Cardiac muscle cell (in vitro differentiated cells and primary cell): ENCODE measurements at places on chromosomes 3 and 15. TPM values are rescaled to one million over a fixed set of nuclear protein-coding genes. Genes with fewer than 3 reads are reported as not detected.

- H3K36me3 ChIP-seq: no peaks in the 10 kb centered on the region
- H3K4me3 ChIP-seq: no peak overlapping the region
- DNase-seq: no peak
- no peak overlapping the region for H3K27ac ChIP-seq
These were observed 220.2 kb downstream of the SHQ1 start for GRCh38 chr3:72628065-72628464.

- H3K36me3 ChIP-seq: no peaks in the 10 kb centered on the region
- no peak overlapping the region for H3K27ac ChIP-seq
- H3K4me1 ChIP-seq: peaks cover 23% of the 10 kb centered on the region
- no peaks in the 10 kb centered on the region for H3K27me3 ChIP-seq
- no peak for DNase-seq
These were observed 46.8 kb downstream of the MYO5A start for GRCh38 chr15:52481915-52482314.

- no peak overlapping the region for H3K4me3 ChIP-seq
- no peaks in the 10 kb centered on the region for H3K36me3 ChIP-seq
- no peaks in the 10 kb centered on the region for H3K4me1 ChIP-seq
- DNase-seq: no peak
- H3K27me3 ChIP-seq: no peaks in the 10 kb centered on the region
- no peak overlapping the region for H3K27ac ChIP-seq
These were observed 59.6 kb downstream of the BDH1 start for GRCh38 chr3:197495999-197496745.

GRCh38 chr3:98735761-98736269, 27.3 kb upstream of the ST3GAL6 start:
- DNase-seq: no peak
- H3K4me1 ChIP-seq: peaks cover 32% of the 10 kb centered on the region
- peak overlapping the region; percentile 76 for H3K4me3 ChIP-seq
- H3K27me3 ChIP-seq: no peaks in the 10 kb centered on the region
- H3K36me3 ChIP-seq: no peaks in the 10 kb centered on the region
- no peak overlapping the region for H3K27ac ChIP-seq

GRCh38 chr3:6281662-6282061, 579.3 kb upstream of the GRM7 start:
- H3K36me3 ChIP-seq: no peaks in the 10 kb centered on the region
- DNase-seq: no peak
- H3K27me3 ChIP-seq: no peaks in the 10 kb centered on the region
- no peak overlapping the region for H3K27ac ChIP-seq
- no peak overlapping the region for H3K4me3 ChIP-seq

DNA sequence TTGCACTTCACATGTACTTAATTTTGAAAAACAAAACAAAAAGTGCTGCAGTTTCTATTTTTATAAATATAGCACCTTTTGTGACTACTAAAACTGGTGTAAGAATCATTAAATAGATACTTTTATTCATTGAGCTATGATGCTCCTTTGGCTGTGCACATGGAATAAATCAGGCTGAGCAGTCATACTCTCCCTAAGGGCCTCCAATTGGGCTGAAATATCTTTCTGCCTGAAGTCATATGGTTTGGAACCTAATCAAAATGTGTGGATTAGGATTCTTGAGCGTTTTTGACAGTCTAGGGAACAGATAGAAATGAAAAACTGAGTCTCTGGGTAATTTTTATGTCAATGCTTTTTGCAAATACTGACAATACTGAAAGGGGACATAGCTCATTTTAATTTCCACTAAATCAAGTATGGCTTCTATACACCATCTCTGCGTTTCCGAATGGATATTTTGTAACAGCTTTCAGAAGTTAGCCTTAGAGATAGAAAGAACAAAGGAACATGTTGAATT, 392.2 kb upstream of the ROBO1 start:
- no peaks in the 10 kb centered on the region for H3K36me3 ChIP-seq
- no peaks in the 10 kb centered on the region for H3K4me1 ChIP-seq
- H3K27me3 ChIP-seq: no peaks in the 10 kb centered on the region
- no peak overlapping the region for H3K4me3 ChIP-seq
- no peak overlapping the region for H3K27ac ChIP-seq

DNA sequence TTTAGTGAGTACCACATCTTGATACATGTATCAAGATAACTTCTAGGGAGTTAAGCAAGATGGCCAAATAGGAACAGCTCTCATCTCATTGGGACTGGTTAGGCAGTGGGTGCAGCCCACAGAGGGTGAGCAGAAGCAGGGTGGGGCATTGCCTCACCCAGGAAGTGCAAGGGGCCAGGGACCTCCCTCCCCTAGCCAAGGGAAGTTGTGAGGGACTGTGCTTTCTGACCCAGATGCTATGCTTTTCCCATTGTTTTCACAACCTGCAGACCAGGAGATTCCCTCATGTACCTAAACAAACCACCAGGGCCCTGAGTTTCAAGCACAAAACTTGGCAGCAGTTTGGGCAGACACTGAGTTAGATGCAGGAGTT, 665.0 kb upstream of the CBLB start:
- no peaks in the 10 kb centered on the region for H3K36me3 ChIP-seq
- H3K4me1 ChIP-seq: no peaks in the 10 kb centered on the region
- no peak overlapping the region for H3K4me3 ChIP-seq
- H3K27ac ChIP-seq: no peak overlapping the region
- no peak for DNase-seq

DNA sequence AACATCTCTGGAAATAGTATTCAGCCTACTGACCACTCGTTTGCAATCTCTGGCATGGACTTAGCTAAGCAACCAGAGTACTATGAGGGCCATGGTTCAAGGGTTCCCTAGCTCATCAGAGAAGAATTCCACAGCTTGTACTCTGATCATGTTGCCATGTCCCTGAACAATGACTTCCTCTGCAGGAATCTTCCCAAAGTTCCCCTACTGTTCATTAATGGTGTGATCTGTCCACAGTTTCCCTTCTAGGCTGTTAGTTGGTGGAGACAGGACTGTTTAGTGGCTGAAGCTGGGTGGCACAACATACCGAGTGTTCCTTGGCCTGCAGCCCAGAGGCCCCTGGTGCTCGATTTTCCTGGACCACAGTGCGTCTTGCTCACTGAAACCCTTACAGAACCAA, 44.4 kb upstream of the GALNT15 start:
- DNase-seq: peak; percentile 58
- H3K36me3 ChIP-seq: no peaks in the 10 kb centered on the region
- H3K27me3 ChIP-seq: no peaks in the 10 kb centered on the region
- no peak overlapping the region for H3K27ac ChIP-seq
- H3K4me3 ChIP-seq: no peak overlapping the region
- no peaks in the 10 kb centered on the region for H3K4me1 ChIP-seq

GRCh38 chr15:80730387-80730786, 35.3 kb downstream of the ABHD17C start:
- no peak for DNase-seq
- no peaks in the 10 kb centered on the region for H3K27me3 ChIP-seq
- H3K27ac ChIP-seq: no peak overlapping the region

GRCh38 chr3:172227340-172228035, 188.1 kb downstream of the FNDC3B start:
- peaks cover 18% of the 10 kb centered on the region for H3K4me1 ChIP-seq
- peaks cover 5% of the 10 kb centered on the region for H3K36me3 ChIP-seq
- H3K27me3 ChIP-seq: no peaks in the 10 kb centered on the region
- no peak overlapping the region for H3K4me3 ChIP-seq
- no peak for DNase-seq

GRCh38 chr15:79948761-79949160, 22.2 kb downstream of the BCL2A1 start:
- no peak for DNase-seq
- H3K4me3 ChIP-seq: no peak overlapping the region
- H3K27ac ChIP-seq: no peak overlapping the region
- no peaks in the 10 kb centered on the region for H3K27me3 ChIP-seq
- no peaks in the 10 kb centered on the region for H3K36me3 ChIP-seq

- H3K4me1 ChIP-seq: no peaks in the 10 kb centered on the region
- no peaks in the 10 kb centered on the region for H3K27me3 ChIP-seq
- no peak overlapping the region for H3K4me3 ChIP-seq
- DNase-seq: no peak
- H3K27ac ChIP-seq: no peak overlapping the region
These were observed 62.3 kb downstream of the UBP1 start for GRCh38 chr3:33377931-33378330.

DNA sequence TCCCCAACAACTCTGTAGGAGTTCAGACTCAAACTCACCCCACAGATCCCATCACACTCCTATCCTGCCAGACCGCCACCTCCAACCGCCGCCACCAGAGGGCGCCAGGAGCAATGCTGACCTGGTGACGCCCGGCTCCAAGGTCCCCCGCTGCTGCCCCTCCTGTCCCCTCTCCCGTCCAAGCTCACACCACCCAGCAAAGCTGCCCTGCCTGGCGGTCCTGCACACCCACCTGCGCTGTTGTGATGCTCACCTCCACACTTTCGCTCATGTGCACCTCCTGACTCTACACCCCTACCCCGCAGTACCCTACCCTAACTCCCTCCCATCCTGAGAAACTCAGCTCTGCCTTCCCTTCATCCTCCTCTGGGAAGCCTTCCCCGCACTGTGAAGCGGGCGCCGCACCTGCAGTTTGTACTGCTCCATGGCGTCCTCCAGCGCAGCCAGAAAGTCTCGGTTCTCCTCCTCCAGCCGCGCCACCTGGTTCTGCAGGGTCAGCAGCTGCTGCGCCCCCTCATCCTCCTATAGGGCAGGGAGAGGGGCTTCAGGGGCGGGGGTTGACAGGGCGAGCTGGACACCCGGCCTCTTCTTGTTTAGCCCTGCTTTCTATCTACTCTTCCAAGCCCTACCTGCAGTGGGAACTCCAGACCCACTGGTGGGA, 7.9 kb downstream of the KIF7 start:
- H3K27ac ChIP-seq: no peak overlapping the region
- peaks cover 21% of the 10 kb centered on the region for H3K36me3 ChIP-seq
- no peak overlapping the region for H3K4me3 ChIP-seq
- H3K4me1 ChIP-seq: no peaks in the 10 kb centered on the region
- DNase-seq: peak; percentile 75
- H3K27me3 ChIP-seq: no peaks in the 10 kb centered on the region

GRCh38 chr3:139655909-139656595, 21.7 kb downstream of the NMNAT3 start:
- no peak overlapping the region for H3K4me3 ChIP-seq
- H3K36me3 ChIP-seq: no peaks in the 10 kb centered on the region
- DNase-seq: peak; percentile 29
- H3K4me1 ChIP-seq: no peaks in the 10 kb centered on the region
- no peak overlapping the region for H3K27ac ChIP-seq

DNA sequence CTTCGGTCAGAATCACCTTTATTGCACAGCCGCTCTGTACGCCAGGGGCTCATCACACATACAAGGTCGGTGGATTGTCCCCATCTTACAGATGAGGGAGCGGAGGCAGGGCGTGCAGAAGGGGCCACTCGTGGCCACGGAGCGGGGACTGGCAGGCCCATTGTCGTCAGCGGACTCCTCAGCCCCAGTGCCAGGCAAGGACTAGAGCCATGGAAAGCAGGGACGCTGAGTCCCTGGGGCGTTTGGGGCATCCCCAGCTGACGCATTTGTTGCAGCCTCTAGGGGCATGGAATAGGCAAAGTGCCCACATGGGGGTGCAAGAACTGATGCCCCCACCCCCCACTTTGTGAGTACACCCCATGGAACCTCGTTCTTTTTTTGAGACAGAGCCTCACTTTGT, 29.8 kb upstream of the FURIN start:
- no peak for DNase-seq
- no peaks in the 10 kb centered on the region for H3K36me3 ChIP-seq
- H3K27me3 ChIP-seq: no peaks in the 10 kb centered on the region

DNA sequence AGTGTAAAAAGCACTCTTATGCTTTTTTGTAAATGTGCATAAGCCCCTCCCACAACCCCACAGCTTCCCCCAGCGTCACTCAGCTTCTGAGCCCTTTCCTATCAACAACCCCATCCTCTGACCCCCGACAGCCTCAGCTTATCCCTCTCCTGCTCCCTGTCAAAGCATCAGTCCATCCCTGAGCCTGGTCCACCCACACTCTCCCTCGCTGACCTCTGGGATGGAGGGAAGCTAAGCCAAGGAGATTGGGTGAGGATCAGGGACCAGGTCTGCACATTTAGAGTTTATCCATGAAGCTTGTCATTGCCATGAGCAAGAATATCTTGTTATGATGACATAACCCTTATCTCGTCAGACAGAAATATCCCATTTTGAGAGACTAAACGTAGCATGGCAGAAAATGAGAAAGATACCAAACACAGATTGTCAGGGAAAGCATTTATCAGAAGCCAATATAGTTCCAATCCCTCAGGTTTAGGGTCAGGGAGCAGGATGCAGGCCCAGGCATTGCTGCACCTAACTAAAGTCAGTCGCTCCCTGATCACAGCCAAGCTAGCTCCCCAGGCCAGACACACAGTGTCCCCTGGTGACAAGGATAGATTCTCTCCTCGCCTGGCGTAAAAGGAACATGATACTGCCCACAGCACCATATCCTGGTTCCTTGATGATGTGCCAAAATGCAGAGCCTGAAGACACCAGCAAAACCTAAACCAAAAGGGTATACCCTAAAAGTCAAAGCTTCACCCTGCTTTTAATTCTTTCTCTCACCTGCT, 66.9 kb downstream of the DCLK3 start:
- DNase-seq: no peak
- H3K4me1 ChIP-seq: no peaks in the 10 kb centered on the region
- H3K36me3 ChIP-seq: no peaks in the 10 kb centered on the region
- H3K27ac ChIP-seq: no peak overlapping the region
- H3K27me3 ChIP-seq: no peaks in the 10 kb centered on the region

DNA sequence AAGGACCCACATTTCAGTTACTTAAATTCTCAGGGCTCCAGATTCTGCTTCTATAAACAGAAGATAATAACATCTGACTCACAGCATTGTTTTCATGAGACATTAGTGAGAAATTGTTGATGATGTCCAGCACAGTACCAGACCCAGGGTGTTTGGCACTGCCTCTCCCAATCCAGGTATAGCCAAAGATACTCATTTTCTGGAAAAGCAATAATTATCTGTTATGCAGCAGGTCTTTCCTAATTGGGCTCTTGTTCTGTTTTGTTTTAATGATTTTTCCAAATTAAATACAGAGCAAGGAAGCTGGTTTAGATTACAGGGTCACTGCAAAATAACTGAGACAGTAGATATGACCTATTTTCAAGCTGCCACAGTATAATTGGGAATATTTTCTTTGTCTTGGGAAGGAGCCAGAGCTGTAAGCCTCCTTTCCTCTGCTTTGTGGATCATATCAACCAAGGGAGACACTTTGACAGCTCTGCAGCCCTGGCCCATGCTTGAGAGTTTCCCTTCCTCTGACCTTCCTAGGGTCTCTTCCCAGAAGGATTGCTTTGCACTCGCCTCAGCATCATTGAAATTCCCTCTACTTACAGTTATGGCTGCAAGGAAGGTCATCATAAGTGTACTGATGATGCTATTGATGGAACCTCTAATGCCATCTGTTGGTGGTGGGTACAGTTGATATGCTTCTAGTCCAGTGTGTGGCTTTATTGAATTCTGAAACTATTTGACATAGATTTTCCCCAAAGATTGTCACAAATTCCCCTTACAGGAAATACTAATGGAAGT, 522.4 kb upstream of the ADAMTS9 start:
- no peak overlapping the region for H3K4me3 ChIP-seq
- no peaks in the 10 kb centered on the region for H3K27me3 ChIP-seq
- H3K4me1 ChIP-seq: no peaks in the 10 kb centered on the region
- no peak for DNase-seq
- H3K36me3 ChIP-seq: no peaks in the 10 kb centered on the region

GRCh38 chr3:134998855-134999254, 203.8 kb downstream of the EPHB1 start:
- DNase-seq: no peak
- no peak overlapping the region for H3K27ac ChIP-seq
- no peaks in the 10 kb centered on the region for H3K4me1 ChIP-seq
- no peaks in the 10 kb centered on the region for H3K27me3 ChIP-seq

The SOX14 gene
- not detected in 2 replicates for total RNA-seq

The MCF2L2 gene
- 7.0 and 12.9 TPM in 2 replicates for total RNA-seq

The UQCC5 gene
- total RNA-seq: 1.0 and 23.8 TPM in 2 replicates

The SOX2 gene
- total RNA-seq: 0.18 TPM in 1 of 2 replicates, not detected in the other

The PPIP5K1 gene
- 16.0 and 20.0 TPM in 2 replicates for total RNA-seq

The CPNE9 gene
- not detected in 2 replicates for total RNA-seq

The MAGEF1 gene
- 200 and 255 TPM in 2 replicates for total RNA-seq
